NCI-H2171 treated with DMSO at 0.1 percent for 48 hours (cell line): ENCODE measurements at places on chromosomes 13 and 19.

GRCh38 chr19:54436628-54437252 is 12.3 kb upstream of the LENG8 start:
- no peak for DNase-seq

- no peak for DNase-seq
Observed at GRCh38 chr13:83955011-83955410, 72.7 kb upstream of the SLITRK1 start.

- DNase-seq = no peak
Observed at GRCh38 chr19:44582581-44583265, 30.6 kb upstream of the IGSF23 start.

- DNase-seq = no peak
Observed at GRCh38 chr13:80599765-80600164, 258.8 kb upstream of the SPRY2 start.
